ENCODE measurements at places on chromosomes 11 and 22.

- DNase-seq: no peak
Measured at GRCh38 chr11:69637941-69638871, 2.8 kb upstream of the CCND1 start.

GRCh38 chr11:121671283-121672168 is 218.8 kb upstream of the SORL1-AS1 start:
- DNase-seq: no peak

- no peak for DNase-seq
Measured at GRCh38 chr11:47409440-47410369, 1.3 kb downstream of the SLC39A13 start.

DNA sequence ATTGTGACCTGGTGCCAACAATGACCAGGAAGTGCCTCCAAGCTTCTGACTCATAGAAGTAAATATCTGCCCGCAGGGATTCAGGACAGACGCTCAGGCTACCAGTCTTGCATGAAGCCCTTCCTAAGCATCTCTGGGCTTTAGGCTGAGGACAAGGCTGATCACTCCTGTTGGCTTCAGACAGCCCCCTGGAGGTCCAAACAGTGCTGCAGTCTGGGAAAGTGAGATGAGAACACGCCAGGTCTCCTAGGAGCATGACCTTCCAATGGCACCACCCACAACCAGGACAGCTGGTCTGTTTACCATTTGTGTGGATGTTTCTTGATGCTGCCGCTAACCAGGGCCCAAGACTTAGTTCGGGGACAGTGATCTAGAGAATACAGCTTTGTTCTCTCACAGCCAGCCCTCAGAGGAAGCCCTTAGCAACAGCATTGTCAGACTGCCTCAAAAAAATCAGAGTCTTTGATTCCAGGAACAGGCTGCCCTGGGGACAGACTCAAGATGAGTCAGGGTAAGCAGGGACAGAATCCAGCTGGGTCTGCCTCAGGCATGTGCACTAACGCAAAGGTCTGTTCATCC is 111.2 kb downstream of the ZNF280B start:
- no peak for DNase-seq

GRCh38 chr11:17954395-17955252 is 58.2 kb downstream of the SERGEF start:
- DNase-seq: no peak
